Smooth muscle cell of the brain vasculature (primary cell): ENCODE measurements at places on chromosomes 4 and X.

- DNase-seq: no peak
Measured at GRCh38 chr4:41644288-41644914, 104.1 kb downstream of the PHOX2B start.

DNA sequence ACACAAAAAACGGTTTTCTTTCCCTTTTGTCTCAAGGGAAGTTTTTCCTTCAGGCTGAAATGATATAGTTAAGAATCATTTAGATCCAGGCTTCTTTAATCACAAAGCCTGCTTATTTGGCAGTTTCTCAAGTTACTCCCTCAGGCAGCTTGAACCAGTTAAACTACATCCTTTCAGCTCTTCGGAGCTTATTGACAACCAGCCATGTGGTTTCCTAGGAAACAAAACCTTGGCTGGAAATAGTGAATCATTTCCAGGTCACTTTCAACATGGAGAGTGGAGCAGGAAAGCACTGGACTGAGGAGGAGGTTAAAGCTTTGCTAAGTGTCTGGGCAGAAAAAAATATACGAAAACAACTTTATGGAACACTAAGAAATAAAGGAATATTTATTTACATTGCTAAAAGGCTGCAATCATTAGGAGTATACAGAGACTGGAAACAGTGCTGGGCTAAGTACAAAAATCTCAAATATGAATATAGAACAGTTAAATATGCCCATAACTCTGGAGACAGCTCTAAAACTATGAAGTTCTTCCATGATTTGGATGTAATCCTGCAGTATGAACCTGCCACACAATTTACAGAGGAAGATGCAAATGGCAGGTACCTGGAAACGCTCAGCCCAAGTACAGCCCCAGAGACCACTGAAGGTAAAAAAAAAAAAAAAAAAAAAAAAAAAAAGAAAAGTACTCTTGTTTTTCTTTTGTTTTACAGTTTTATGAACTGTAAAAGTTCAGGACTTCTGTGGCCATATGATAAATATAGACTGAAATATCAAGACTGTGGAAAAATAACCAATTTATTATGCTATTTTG is 23.2 kb upstream of the AASDH start:
- DNase-seq: peak; percentile 85

DNA sequence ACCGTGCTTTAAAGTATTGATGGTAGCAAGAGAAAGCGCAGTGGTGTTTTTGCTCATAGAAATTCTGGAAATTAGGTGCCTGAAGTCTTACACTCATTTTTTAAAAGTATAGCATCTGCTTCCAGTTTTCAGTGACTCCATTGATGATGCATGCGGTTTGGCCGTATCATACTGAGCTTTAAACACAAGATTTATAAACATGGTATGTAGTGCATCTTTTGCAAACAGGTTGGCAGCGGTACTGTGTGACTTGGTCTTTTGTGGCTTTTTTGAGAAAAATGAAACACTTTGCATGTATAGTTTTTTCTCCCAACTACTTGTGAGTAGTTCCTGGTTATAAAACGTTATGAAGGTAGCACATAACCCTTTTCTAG is 2.0 kb downstream of the DDX3X start:
- DNase-seq: no peak

DNA sequence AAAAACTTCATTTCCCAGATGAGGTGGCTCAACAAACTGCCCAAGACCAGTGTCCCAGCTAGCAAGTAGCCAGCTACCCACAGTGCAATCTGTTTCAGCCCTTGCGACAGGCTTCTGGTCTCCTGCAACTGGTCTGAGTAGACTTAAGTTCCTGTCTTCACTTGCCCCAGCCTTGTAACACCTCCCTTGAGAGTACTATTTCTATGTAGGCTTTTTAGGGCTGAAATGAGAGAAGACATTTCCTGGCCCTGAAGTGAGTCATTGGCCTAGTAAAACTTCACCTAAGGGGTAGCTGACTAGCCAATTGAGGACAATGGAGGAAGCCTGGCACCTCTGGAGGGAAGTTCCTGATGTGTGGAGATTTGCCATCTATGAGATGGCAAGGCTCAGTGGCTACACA is 80.1 kb upstream of the STIM2 start:
- no peak for DNase-seq

DNA sequence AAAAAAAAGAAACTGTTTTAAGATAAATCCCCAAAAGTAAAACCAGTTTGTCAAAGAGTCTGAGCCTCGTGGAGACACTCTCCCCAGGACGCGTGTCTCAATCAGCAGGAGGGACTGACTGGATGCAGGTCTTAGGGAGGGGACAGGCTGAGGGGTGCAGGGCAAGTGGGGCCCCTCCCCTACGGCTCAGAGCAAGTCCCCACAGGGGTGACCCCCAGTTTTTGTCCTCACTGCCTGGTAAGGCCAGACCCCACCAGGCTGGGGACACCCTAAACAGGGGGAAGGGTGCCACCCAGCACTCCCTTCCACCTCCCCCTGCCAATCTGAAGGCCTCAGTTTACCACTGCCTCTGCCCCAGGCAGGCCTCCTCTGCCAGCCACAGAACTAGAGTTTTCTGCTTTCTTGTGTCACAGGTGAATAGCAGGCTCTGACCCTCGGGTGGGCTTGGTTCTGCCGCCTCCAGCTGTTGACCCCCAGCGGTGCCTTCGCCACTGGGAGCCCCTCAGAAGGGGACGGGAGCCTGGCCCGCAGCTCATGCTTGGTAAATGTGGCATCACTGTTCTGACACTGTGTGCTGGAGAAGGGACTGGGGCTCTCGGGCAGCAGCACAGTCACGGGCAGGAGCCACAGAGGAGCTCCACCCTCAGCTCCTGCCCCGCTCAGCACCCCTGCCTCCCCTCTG is 69.8 kb upstream of the MXD4 start:
- no peak for DNase-seq

GRCh38 chrX:95903490-95903889 is 781.2 kb upstream of the DIAPH2 start:
- no peak for DNase-seq

DNA sequence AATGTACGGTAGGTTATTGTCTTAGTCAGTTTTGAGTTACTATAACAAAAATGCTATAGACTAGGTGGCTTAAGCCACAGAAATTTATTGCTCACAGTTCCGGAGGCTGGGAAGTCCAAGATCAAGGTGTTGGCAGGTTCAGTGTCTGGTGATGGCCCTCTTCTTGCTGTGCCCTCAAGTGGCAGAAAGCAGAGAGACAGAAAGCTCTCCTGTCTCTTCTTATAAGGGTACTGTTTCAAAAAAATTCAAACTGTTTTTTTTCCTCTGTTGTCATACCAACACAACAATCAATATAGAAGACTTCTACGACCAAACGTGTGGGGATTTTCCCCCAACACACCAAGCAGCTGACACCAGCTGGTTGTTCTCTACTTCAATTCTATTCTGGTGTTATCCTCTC is 53.4 kb downstream of the ADGRG4 start:
- DNase-seq: no peak

GRCh38 chrX:19745077-19745476 is 142.3 kb downstream of the SH3KBP1 start:
- no peak for DNase-seq

DNA sequence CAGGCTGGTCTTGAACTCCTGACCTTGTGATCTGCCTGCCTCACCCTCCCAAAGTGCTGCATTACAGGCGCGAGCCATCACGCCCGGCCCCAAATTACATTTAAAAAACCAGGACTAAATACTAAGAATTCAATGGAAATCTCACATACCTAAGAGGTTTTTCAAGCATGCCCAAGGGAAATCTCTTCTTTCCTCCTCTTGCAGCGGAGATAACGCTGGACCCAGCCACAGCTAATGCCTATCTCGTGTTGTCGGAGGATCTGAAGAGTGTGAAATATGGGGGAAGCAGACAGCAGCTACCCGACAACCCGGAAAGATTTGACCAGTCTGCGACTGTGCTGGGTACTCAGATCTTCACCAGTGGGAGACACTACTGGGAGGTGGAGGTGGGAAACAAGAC is 7.4 kb downstream of the TRIML1 start:
- no peak for DNase-seq

- DNase-seq: no peak
Measured at GRCh38 chr4:186192066-186192612, 772 bp downstream of the CYP4V2 start.

GRCh38 chr4:186342582-186342981 is 76.6 kb downstream of the F11 start:
- DNase-seq: no peak

DNA sequence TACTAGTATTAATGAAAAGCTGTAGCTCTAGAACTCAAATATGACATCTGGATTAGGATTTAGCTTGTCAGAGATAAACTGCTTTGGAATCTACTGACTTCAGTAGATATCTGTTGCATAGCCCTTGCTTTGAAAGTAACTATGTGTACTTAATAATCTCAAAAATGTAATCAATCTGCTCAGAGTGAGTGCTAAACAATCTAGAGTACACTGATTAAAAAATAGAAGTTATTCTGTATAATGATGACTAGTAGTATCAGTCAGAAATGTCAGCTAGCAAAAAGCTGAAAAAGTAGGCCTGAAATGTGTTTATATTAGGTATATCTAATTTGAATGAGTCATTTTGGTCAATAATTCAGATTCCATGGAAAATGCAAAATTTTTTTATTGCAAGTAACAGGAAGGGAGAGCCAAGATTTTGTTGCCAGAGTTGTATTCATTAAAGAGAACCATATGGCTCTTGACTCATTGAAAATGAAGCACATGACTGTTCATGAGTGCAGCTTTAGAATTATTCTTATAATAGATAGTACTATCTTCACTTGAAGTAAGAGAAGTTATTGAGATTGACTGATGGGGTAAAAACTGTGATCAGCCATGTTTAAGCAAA is 20.0 kb downstream of the CLCN3 start:
- no peak for DNase-seq

GRCh38 chr4:152486429-152487389 is 49.2 kb downstream of the FBXW7 start:
- no peak for DNase-seq

DNA sequence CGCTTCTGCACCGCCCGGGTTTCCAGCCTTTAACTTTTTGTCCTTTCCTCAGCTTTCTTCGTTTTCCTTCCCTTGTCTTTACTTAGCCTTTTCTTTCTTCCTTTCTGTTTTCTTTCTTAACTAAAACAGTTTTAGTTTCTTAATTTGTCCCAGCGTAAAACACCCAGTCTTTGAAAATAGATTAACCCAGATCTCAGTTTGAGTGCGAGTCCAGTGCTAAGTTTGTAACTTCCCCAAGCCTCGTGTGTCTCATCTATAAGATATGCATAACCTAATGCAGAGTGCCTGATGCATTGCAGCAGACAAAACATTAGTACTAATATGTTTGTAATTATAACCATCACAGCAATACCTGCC is 460 bp upstream of the GEMIN8 start:
- DNase-seq: no peak

GRCh38 chrX:56995271-56995994 is at the start of gene SPIN3:
SPIN3 (minus strand) TSS chrX:56995541; CDS start chrX:56994947, 594 bp downstream.
- DNase-seq: peak; percentile 10

- no peak for DNase-seq
Measured at GRCh38 chr4:41933997-41934503, 1.2 kb upstream of the TMEM33 start.

GRCh38 chr4:140612357-140612756 is 43.6 kb upstream of the UCP1 start:
- no peak for DNase-seq

DNA sequence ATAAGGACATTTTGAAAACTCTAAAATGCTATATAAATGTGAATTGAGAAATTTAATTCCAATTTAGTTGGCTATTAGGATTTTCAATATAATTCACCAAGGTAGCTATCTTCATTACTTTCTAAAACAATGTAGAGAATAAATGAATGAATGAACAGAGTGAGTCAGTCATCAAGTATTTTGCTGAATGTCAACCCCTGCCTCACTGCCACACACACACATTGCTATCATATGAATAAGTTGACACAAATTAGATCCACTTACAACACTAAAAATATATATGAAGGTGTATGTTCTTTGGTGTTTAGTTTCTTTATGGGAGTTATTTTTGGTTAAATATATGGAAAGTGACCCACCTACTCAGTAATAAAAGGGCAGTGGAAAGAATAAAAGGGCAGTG is 141.4 kb upstream of the SMIM10 start:
- DNase-seq: no peak

DNA sequence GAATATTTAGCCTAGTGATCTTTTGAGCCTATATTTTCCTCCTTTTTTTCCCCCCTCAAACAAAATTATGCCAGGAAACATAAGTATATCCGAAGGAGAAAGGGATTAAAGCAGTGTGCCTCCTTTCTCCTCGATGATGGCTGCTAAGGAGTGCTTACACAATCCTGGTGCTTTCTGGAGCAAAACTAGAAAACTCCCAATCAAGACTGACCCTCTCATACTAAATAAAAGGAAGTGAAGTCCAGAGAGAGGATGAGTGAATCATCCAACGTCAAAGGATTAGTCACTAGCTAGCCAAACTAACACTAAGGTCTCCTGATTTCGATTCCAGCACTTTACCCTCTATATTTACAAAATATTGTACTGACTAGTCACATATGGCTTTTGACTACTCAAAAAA is 146.8 kb downstream of the PPP3CA start:
- DNase-seq: peak; percentile 45

DNA sequence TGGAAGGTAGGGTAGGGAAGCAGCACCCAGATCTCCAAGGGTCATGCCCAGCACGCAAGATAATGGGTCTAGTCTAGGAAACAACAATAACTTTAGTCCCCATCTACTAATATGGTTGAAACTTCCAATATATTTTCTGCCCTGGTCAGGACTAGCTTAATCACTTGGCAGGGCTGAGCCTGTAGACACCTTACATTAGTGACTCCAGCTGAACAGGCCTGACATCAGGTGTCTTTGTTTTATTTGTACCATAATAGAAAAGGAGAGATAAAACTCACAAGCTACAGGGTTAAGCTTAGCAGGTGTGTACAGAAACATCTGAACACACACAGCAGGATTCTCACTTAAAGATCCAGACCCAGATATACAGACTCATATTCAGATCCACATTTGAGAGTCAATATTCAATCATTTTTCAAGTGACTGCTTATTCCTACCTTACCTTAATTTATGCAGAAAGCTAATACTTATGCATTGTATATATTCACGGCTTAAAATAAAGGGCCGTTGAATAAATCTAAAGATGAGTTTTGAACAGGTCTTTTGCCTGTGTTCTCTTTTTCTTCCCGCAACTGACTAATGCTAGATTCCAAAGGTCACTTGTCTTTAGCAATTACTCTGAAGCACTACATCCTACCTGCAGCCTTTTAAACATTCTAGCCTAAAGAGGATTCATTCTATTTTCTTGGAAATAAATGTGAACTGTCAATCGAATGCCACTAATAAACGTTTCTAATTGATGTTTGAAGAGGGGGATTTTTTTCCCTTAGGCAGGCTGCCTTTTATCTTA is 745.3 kb downstream of the RPA4 start:
- DNase-seq: no peak

- DNase-seq: no peak
Measured at GRCh38 chrX:147920161-147920666, 8.5 kb downstream of the FMR1 start.

- DNase-seq: no peak
Measured at GRCh38 chr4:170080496-170080895, 9.3 kb downstream of the AADAT start.

GRCh38 chr4:104420766-104421165 is 73.9 kb downstream of the CXXC4 start:
- no peak for DNase-seq

GRCh38 chr4:1323635-1324442 is 23.2 kb upstream of the UVSSA start:
- DNase-seq: no peak

- DNase-seq: no peak
Measured at GRCh38 chr4:108730579-108730978, 32.3 kb downstream of the ETNPPL start.
